ENCODE measurements at places on chromosomes 12 and 14.

GRCh38 chr12:32025906-32026305 lies 66.7 kb downstream of the RESF1 start:
- DNase-seq: no peak

GRCh38 chr12:116806845-116807440 lies 68.8 kb downstream of the RNFT2 start:
- DNase-seq: no peak

DNA sequence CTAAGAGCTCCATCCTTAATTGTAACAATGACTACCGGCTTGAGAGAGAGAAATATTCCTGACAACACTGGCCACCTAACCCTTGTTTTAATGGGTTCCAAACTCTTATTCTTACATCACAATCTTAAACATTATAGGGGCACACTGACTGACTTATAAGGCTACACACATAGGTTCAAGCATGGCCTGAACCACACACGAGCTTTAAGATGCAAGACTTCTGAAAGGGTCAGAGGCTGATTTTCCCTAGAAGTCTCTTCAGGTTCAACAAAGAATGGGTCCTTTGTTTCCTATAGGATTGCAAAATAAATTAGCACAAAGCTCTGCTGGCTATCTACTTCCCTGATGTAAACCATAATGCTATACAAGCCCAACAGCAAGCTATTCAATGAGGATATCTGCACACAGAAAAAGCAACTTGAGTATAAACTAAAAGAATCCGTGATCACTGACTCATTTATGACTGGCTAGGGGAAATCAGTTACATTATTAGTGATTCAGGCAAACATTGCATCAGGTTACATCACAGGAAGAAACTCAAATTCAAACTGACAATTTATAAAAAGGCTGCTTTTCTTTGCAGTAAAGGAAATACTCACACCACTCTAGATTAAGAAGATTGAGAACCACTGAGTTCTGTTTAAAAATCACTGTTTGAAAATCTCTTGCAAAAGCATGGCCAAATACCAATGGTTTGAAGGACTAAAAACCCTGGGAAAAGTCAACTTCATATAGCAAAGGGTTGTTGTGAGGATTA lies 8.5 kb downstream of the BTG1 start:
- no peak for DNase-seq

- DNase-seq: no peak
Observed at GRCh38 chr12:47073951-47074350, 5.5 kb upstream of the PCED1B start.

DNA sequence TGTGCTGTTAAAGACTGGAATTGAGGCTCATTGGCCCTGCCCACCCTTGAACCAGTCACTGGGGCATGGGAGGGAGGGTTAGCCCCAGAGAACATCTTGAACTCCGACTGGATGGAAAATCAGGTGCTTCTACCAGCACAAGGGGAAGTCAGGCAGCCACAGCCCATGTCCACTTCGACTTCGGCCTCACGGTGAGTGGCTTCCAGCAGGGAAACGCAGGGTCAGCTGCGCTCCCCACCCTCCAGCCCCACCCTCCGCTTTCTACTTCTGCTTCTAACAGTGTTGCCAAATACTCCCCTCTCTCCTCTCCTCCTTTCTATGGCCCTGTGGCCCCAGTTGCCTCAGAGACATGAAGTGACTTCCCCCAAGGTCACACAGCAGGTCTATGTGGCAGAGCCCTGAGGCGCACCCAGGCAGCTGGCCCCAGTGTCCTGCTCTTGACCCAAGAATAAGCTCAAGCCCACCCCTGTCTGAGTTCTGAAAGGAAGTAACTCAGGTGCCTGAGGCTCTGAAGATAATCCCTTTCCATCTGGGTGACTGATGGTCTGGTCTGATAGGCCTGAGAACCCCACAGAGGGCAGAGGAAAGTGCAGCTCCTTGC lies 11.9 kb upstream of the SH2B3 start:
- no peak for DNase-seq

- no peak for DNase-seq
Observed at GRCh38 chr12:78375461-78375860, 489.1 kb upstream of the SYT1 start.

- no peak for DNase-seq
Observed at GRCh38 chr12:102549691-102550090, 69.3 kb upstream of the IGF1 start.

GRCh38 chr12:26872625-26873024 lies 39.6 kb upstream of the ITPR2 start:
- DNase-seq: no peak

- no peak for DNase-seq
Observed at GRCh38 chr12:32264961-32265360, 134.4 kb upstream of the FGD4 start.

DNA sequence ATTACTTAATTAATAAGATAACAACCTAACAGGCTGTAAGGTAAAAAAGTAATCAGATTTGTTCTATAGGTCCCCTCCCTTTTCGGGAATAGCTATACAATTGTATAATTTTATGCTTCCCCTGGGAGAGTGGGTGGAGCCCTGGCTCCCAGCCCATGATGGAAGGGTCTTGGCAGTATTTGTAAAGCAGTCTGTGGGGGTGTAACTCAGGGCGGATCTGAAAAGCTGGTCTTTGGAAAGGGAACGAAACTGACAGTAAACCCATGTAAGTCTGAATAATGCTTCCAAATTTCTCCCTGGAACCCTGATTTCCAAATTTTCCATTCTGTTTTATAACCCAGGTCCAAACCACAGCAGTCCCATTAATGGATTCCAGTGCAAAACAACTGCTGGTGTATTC lies 110.4 kb downstream of the DAD1 start:
- no peak for DNase-seq
